Activated CD4-positive, alpha-beta memory T cell treated with anti-CD3 and anti-CD28 coated beads, Interleukin-2, amount 10 ng/mL, durations not matched to agents 7 days and 5 days (primary cell): ENCODE measurements at places on chromosomes 7 and 10. TPM values are rescaled to one million over a fixed set of nuclear protein-coding genes. Genes with fewer than 3 reads are reported as not detected.

ANKRD30A gene
- total RNA-seq = not detected

NKX2-3 gene
- total RNA-seq = not detected

DPYSL4 gene
- 6.7 TPM for total RNA-seq

ENTPD1 gene
- 29.7 TPM for total RNA-seq

CLDN3 gene
- not detected for total RNA-seq

ACTR3C gene
- total RNA-seq = 4.9 TPM

LMOD2 gene
- not detected for total RNA-seq

SLC25A13 gene
- total RNA-seq = 7.8 TPM

TMEM26 gene
- total RNA-seq = not detected

INMT gene
- 0.40 TPM for total RNA-seq

HMX2 gene
- total RNA-seq = not detected

ANLN gene
- total RNA-seq = 69.0 TPM

GNG11 gene
- not detected for total RNA-seq

ACSM6 gene
- total RNA-seq = not detected

CFAP46 gene
- not detected for total RNA-seq

ING3 gene
- total RNA-seq = 22.2 TPM

SDK1 gene
- total RNA-seq = 0.03 TPM

GOLGA7B gene
- 11.2 TPM for total RNA-seq

CFAP69 gene
- total RNA-seq = not detected

CRHR2 gene
- not detected for total RNA-seq

GRCh38 chr10:123549761-123550454 is 116.2 kb upstream of the GPR26 start:
- no peak for DNase-seq

- no peak for DNase-seq
Measured at GRCh38 chr7:19112274-19113001, 5.0 kb downstream of the TWIST1 start.

DNA sequence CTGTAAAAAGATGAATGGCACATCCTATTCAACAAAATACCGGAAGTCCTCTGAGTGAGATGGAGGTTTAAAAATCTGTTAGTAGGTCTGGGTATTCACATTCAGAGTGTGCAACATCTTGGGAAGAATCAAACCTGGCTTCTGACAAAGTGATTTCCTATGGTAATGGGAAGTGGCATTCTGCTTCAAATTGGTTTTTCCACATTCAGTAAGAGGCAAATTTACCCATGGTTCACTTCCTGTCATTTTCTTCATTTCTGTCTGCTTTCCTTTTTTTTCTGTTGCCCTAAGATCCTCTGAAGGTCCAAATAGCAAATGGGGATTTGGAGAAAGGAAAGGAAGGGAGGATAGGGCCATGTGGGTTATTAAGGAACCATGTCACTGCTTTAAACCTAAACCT is 218.3 kb downstream of the DOCK4 start:
- no peak for DNase-seq

DNA sequence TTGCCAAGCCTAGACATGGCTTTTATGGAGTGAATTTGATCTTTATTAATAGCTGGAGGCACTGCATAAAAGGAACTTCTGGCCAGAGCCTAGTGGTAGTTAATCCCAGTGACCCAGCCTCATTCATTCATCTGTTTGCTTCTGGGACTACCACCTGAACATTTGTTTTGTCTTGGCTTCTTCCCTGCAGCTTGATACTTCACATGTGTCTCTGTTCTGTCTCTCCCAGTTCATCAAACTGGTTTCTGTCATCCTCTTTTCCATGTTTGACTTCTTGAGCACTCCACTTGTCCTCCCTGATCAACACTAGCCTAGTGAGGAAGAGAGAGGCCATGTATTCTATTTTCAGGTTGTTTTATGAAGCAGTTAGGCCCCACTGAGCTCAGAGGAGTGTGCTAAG is 163.6 kb downstream of the NRG3 start:
- DNase-seq = no peak

- DNase-seq = no peak
Measured at GRCh38 chr10:71372882-71373495, 23.7 kb upstream of the CDH23 start.

- no peak for DNase-seq
Measured at GRCh38 chr10:120732067-120732466, 119.1 kb upstream of the WDR11 start.

- no peak for DNase-seq
Measured at GRCh38 chr10:31031205-31031557, 484 bp downstream of the ZNF438 start.

- DNase-seq = no peak
Measured at GRCh38 chr10:4653160-4653559, 172.8 kb upstream of the AKR1E2 start.

GRCh38 chr7:90119178-90119971 is 34.9 kb upstream of the STEAP1 start:
- DNase-seq = no peak

- no peak for DNase-seq
Measured at GRCh38 chr10:26372513-26373354, 65.4 kb upstream of the APBB1IP start.

DNA sequence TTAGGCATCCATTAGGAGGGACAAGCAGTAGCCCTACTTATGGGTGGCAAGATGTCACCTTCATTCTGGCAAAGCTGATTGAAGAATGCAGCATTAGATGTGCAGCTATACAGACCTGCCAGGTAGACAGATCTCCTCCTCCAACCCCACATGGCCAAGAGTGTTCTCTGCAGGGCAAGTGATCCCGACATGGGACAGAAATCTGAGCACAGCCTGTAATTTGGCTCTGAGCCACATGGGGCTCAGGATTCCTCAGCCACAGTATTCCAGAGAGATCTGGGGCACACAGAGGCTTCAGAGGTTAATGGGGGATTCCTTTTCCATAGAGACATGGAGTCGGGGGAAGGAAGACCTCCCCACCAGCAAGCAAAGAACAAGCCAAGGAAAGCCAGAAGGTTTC is 58.7 kb upstream of the GDF10 start:
- DNase-seq = no peak

DNA sequence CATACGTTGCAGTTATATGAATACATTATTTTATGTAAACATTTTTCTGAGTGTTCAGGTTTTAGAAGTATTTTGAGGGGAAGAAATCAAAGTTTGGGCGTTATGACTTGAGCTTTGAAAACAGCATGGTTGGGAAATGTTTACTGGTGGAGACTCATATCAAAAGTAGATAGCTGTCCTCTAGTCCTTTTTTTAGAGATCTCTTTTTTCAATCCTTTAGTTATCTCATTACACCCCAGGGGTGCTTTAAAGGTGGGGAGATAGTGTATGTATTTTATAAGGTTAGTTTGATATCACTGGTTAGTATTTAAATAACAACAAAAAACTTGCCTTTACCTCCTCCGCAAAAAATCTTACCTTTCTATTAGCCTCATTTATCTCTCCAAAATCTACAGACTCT is 2.3 kb downstream of the DMTF1 start:
- DNase-seq = no peak

- DNase-seq = no peak
Measured at GRCh38 chr10:80544316-80544953, 6.7 kb downstream of the SH2D4B start.

DNA sequence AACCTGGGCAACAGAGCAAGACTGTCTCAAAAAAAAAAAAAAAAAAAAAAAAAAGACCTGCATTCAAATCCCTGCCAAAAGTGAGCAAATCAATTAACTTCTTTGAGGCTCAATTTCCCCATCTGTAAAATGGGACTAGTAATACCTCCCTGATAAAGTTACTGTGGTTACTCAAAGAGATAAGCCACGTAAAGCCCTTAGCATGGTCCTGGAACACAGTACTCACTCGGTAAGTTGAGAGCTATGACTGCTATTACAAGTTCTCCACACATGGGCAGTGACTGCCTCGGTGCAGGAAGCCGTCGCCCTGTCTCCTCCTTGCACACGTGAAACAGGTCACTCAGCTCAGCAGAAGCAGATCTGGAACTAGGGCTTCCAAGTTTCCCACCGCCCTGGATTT is 37.9 kb downstream of the DDIT4 start:
- no peak for DNase-seq

- DNase-seq = no peak
Measured at GRCh38 chr10:21194510-21194993, 297.4 kb upstream of the NEBL start.

GRCh38 chr7:142854372-142855113 is at the start of gene EPHB6:
Gene EPHB6 (plus strand): TSS chr7:142855076. CDS start chr7:142863228, 8,152 bp downstream.
- DNase-seq = peak; percentile 61

GRCh38 chr7:8480527-8480926 is 47.1 kb downstream of the NXPH1 start:
- no peak for DNase-seq

DNA sequence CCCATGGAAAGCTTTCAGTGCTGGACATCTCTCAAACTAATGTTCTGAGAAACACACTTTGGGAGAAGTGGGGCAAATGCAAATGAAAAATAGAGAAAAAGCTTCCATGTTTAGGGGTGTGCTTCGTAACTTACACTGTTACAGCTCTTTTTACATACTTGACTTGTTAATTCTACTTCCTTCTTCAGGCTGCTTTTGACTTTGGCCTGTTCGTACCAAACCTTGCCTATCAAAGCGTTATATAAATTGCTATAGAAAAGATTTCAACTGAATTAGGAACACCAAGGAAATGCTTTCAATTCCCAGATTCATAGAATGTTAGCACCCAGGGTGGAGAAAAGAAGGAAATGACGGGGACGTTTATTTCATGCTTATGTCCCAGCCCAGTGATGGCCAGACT is 140.8 kb upstream of the PRR15 start:
- no peak for DNase-seq

GRCh38 chr7:17580141-17580540 is 281.7 kb downstream of the AHR start:
- DNase-seq = no peak

- no peak for DNase-seq
Measured at GRCh38 chr7:79620291-79620690, 166.8 kb upstream of the MAGI2 start.

DNA sequence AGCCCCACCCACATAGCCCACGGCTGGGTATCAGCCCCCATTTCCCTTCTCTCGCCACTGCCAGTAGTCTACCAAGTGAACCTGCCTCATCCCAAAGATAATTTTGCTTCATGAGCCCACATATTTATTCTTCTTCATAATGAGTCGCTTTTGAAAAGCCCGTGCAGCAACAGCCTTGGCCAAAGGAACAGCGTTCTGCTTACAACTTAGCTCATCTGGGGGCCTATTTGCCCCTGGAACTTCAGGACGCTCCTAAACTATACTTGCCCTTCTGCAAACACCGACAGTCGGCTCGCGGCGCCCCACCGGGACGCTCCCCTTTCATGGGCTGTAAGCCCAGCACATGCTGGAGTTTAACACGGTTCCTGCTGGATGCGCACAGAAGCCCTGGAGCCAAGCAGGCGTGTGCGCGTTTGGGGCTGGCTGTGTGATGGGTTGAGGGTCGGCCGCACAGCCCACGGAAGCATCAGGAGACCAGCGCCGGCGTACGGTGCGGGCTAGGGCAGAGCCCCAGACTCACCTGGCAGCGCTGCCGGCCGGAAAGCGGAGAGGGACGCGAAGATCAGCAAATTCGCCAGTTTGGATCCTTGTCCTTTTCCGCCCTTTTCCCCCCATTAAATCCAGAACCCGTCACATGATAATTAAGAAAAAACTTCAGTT is 370 bp downstream of the TMEM60 start:
- DNase-seq = no peak

GRCh38 chr10:9188022-9188810 is 1133.7 kb downstream of the GATA3 start:
- no peak for DNase-seq

DNA sequence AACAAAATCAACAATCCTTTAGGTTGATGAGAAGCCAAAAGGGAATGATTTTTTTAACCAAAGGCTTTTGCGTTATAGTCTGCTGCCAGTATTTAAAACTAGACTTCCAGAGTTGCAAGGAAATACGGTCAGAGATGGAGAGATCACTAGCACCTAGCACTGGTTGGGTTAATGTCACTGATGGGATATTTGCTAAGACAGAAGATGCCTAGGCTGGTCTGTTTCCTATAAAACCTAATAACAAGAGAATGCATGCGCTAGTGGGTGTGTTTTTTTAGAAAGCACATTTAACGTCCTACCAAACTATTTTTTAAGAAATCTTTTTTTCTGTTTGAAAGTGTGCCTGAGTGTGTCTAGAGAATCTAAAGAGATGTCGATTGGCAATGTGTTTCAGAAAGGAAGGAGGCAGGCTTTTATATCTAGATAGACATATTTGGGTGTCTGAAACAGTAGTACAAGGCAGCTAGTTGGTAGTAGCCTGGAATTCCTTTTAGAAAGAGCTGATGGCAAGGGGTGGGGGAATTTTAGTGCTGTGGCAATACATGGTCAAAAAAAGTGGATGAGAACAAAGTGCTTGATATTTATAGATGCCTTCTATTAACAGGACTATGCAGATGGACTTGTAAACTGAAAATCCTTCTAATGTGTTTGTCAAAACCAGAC is 863 bp downstream of the CALD1 start:
- DNase-seq = no peak

GRCh38 chr7:18675579-18675978 is 180.0 kb downstream of the HDAC9 start:
- no peak for DNase-seq

- no peak for DNase-seq
Measured at GRCh38 chr10:77405771-77406241, 231.8 kb downstream of the KCNMA1 start.

DNA sequence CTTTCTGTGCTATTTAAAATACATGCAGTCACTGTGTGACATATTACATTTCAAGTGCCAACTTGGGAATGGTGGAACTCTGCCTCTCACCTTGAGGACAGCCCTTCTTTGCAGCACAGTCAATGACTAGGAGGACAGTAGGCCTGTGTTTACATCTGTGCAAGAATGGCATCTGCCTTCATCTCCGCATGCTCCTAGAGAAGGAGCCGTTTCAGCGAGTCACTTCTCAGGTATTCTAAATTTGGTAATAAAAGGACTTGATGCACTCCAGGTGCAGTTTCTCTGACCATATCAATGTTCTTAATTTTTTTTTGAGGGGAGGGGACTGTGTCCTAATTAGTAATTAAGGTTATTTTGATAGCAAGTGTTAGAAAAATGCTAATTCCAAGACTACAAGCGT is 128.9 kb downstream of the SDK1 start:
- no peak for DNase-seq

GRCh38 chr7:90596671-90597562 is 796 bp downstream of the CDK14 start:
- no peak for DNase-seq

DNA sequence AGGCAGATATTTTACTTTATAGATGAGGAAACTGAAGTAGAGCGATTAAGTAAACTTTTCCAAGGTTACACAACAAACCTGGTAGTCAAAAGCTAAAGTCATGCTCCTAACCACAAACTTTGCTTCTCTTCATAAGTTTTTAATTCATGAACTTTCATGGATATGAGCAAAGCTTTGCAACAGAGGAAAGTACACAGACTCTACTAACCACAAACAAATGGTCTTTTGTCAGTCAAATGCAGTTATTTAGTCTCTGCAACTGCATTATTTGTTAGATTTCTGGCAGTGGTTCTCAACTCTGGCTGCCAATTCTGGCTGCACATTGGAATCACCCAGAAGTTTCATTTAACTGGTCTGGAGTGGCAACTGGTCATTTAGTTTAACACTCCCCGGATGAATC is 140.6 kb upstream of the TMEM168 start:
- DNase-seq = no peak
